ENCODE measurements at places on chromosomes 2 and 18. TPM values are rescaled to one million over a fixed set of nuclear protein-coding genes. Genes with fewer than 3 reads are reported as not detected.

- no peak for DNase-seq
Observed at GRCh38 chr2:149050188-149050587, 11.7 kb downstream of the LYPD6B start.

GRCh38 chr2:41990688-41991087 is 57.1 kb upstream of the PKDCC start:
- DNase-seq = no peak

The TGFA gene
- total RNA-seq = 0.86 TPM

The HSPE1 gene
- 94.3 TPM for total RNA-seq

The CD8B2 gene
- 8.6 TPM for total RNA-seq
